ENCODE measurements at places on chromosomes 12 and 14.

DNA sequence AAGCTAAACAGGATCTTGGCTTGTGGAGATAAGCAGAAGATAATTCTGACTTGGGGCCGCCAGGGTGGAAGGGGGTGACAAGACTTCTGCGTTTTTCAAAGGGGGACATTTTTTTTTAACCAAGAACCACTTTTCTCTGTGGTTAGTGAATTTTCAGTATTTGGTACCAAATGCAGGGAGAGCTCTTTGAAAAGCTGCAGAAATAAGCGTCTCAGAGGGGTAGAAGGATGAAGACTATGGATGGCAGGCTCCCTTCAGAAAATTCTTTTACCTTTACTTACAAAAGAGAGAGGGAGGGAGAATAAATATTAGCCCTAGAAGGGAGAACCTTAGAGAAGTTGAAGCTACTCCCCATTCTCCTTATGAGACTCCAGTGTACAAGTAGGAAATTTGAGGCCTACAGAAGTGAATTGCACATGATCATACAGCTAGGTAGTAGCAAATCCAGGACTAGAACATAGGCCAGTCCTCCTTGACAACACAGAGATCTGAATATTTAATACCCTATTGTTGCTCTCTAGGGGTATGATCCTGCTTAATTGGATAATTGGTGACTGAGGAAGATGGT, 840 bp downstream of the MRPL52 start:
- no peak for DNase-seq

GRCh38 chr14:99075771-99076375, 196.1 kb downstream of the BCL11B start:
- no peak for DNase-seq

- no peak for DNase-seq
These were observed 26.9 kb downstream of the CLMN start for GRCh38 chr14:95292660-95293425.

GRCh38 chr12:79371226-79371625, 319.5 kb downstream of the PAWR start:
- DNase-seq, result no peak

DNA sequence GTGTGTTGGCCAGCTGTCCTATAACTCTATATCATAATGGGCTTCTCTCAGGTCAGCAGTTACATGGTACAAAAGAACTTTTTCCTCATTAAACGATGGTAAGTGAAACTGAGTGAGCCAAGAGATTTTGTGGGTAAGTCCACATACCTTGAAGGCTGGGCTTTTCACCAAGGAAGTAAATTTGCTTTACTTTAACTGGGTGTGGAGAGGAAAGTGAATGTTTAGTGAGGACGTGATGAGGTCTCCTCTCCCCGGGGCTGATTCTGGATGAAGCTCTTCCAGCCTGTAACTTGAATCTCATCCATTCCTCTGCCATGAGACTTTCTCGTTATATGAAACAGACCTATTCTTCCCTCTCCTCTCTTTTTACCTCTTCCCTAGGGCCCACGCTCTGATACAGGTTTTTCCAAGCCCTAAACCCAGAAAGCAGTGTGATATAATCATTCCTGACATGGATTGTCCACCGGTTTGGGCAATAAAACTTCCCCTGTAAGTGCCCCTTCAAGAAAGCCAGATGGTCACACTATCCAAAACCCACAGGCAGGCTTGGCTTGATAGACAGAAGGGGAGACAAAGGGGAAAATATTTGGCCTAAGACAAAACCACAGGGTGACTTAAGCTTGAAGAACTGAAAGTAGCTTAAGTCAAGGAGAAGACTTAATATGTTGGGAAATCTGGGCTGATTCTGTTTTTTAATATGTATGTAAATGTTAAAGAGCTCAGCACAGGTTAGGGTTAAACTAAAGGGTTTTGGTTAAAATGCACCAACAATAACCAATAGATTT, 50.3 kb downstream of the CIT start:
- DNase-seq, result no peak

DNA sequence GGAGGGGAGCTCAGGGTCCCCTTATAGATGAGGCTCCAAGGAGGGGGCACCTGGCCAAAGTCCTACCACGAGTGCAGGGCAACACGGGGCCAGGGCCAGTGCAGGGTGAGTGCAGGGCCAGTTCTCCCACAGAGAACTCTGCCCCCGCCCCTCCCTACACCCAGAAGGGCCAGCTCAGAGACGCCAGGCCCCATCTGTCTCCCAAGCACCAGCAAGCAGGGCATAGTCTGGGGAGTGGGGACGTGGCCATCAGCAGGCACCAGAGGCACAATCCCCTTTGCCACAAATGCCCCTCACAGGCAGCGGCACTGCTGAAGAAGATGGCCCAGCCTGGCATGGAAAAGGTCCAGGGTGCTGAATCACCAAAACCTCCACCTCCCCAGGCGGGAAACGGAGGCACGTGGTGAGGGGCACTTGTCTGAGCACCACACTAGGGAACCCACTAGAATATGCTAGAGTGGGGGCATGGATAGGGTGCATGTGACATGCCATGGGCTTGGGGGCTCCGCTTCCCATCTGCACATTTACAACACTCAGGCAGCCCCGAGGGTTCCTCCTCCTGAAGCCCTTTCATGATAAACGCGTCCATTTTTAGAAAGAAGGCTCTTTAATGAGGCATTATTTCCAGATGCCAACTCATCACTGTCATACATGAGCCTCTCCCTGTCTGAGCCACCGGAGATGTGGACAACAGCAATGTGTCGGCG, 17.8 kb downstream of the CCDC85C start:
- no peak for DNase-seq

- DNase-seq, result no peak
These were observed 329.8 kb downstream of the MED13L start for GRCh38 chr12:115947696-115948062.

- no peak for DNase-seq
These were observed 76.0 kb upstream of the CCDC60 start for GRCh38 chr12:119258556-119258955.

DNA sequence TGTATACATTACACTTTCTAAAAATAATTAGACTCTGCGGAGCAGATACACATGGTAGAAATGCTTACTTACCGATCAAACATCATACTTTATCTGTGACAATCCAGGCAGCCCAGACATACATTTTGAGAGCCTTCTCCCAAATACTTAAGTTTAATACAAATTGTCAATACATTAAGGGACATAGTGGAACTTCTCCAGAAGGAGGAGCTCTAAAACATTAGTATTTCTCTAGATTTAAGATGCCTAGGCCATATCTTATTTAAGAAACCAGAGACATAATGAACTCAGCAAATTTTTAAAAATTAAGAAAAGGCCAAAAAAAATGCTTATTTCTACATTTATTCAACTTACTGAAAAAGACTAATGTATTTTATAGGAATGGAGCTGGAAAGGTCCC, 16.1 kb downstream of the ACSM4 start:
- no peak for DNase-seq

GRCh38 chr14:94612174-94612573, at the start of gene SERPINA3:
SERPINA3 (plus strand) TSS chr14:94612391; CDS start chr14:94614442, 2,051 bp downstream.
- peak; percentile 38 for DNase-seq

GRCh38 chr12:119869720-119870119, 7.4 kb downstream of the CIT start:
- DNase-seq, result peak; percentile 92

- no peak for DNase-seq
These were observed 12.7 kb downstream of the PPP2R5C start for GRCh38 chr14:101774006-101774795.

DNA sequence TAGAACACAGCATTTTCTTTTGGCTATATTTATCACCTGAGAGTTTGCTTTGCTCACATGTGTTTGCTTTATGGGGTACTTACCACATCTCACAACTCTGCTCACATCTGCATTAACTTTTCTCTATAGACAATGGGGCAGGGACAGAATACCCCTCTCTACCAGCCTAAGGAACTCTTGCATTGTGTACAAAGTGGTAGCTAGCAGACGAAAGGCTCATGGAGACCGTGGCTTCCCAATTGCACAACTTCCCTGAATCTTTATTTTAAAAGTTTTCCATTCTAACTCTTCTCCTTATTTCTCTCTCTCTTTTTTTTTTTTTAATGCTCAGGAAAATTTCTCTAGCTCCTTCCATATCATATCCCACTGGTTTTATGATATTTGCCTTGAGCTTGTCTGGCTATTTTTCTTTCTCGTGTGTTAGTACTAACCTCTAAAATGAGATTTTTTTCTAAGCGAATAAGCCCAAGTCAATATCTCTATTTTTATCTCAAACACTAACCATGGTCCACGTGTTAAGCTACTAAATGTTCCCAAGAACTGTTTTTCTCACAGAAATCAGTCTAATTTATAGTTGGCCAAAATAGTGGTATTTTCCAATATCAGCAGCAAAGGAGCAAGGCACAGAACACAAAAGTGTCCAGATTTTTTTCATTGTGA, 155.2 kb downstream of the STXBP6 start:
- DNase-seq, result no peak

GRCh38 chr14:104970231-104971068, 7.7 kb downstream of the AHNAK2 start:
- peak; percentile 92 for DNase-seq

- DNase-seq, result peak; percentile 55
These were observed 881 bp downstream of the PYGL start for GRCh38 chr14:50943261-50943942.

DNA sequence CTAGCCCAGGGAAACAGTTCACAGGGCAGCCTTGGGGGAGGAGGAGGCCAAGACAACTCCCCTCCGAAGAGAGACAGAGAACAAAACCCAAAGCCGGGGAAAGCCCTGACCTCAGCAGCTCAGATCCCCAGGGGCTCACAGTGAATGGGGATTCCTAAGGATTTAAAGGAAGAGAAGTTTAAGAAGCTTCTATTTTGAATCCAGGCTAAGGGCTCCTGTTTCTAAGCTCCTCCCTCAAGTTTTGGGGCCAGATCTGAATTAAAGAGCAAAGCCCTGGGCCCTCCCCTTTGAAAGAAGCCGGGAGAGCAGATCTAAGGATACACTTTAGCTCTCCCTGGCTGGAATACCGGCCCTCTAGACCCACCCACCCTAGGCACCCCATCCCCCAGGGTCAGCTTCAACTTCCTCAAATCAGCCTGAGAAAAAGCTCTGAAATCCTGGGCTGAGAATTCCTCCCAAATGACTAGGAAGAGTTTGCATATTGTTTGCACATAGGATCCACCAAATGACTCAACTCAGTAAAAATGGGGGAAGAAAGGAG, 3.9 kb downstream of the KDM2B start:
- DNase-seq, result peak; percentile 69

GRCh38 chr12:18908191-18908590, 170.3 kb downstream of the CAPZA3 start:
- no peak for DNase-seq

DNA sequence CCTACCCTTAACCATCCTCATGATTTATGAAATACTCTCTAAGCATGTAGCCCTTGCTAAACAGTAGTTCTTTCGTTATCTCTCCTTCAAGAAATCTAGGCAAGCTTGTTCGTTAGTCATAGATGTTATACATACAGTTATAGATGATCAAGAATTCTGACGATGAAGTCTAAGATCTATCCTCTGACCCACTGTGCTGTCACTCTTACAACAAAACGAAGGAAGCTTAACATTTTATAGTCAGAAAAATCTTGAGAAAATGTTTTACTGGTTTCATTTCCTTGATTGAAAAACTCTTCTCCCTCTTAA, 68.9 kb downstream of the SPPL3 start:
- DNase-seq, result no peak

DNA sequence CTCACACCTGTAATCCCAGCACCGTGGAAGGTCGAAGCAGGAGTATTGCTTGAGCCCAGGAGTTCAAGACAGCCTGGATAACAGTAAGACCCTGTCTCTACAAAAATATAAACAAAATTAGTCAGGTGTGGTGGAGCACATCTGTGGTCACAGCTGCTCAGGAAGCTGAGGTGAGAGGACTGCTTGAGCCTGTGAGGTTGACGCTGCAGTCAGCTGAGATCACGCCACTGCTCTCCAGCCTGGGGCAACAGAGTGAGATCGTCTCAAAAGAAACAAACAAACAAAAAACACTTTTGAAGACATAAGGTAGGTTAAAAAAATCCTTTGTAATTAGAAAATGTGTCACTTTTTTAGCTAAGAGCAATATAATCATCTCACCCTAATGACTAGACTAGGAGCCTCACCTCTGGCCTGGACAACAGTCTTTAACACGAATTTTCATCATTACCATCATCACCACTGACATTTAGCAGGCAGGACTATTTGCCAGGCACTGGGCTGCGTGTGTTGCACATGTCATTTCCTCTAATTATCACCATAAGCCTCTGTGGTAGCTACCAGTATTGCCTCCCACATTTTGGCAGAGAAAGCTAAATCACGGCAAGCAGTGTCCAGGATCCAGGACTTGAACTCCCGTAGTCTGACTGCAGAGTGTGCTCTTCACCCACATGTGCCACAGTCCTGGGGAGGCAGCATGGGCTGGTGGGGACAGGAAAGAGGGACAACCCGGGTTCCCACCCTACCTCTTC, 4.6 kb upstream of the SYCP3 start:
- DNase-seq, result no peak

- no peak for DNase-seq
These were observed 11.7 kb upstream of the KRT73 start for GRCh38 chr12:52630008-52630500.

DNA sequence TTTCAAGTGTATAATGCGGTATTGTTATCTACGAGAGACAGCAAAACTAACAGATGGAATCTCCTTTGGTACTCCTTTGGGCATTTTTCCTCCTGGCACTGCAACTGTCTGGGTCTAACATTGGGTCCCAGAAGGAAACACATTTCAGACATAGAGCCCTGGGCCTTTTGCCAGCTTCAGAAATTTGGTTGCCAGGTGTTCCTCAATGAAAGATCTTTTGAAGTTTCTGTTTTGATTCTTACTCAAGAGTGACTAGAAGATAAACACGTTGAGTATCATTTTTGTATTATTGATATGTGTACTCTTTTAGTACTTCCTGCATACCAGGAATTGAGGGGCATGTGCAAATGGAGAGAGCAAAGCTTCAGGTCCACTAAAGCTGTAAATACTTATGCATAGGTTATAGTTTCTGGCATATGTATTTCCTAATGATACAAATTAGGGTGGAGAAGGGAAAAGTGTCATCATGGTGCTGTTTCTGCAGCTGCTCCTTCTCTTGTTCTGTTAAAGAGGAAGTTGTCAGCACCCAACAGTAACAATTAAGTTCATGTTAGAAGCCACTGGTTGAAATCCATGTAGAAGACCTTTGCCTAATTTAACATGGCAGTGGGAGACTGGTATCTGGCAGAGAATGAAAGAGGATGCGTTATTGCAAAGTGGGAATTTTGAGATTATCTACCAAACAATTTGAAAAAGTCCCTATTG, 53.5 kb downstream of the SLC38A6 start:
- no peak for DNase-seq

GRCh38 chr14:22976620-22977433, 5.5 kb downstream of the AJUBA start:
- peak; percentile 42 for DNase-seq

- DNase-seq, result no peak
These were observed 15.1 kb downstream of the NAV3 start for GRCh38 chr12:77845831-77846230.
